ENCODE measurements at places on chromosomes 5 and 9. TPM values are rescaled to one million over a fixed set of nuclear protein-coding genes. Genes with fewer than 3 reads are reported as not detected.

The ITK gene
- total RNA-seq, result under 0.01 TPM

The FCN2 gene
- total RNA-seq, result not detected

The CYFIP2 gene
- 2.5 TPM for total RNA-seq

The ANGPTL2 gene
- total RNA-seq, result 64.2 TPM

The PRKAA1 gene
- 113 TPM for total RNA-seq

The NOTCH1 gene
- 11.6 TPM for total RNA-seq

The SERINC5 gene
- 25.1 TPM for total RNA-seq

The PCA3 gene
- 0.65 TPM for total RNA-seq

The ZCCHC9 gene
- 35.8 TPM for total RNA-seq

The PCDHGA7 gene
- 10.6 TPM for total RNA-seq

The ACSL6 gene
- not detected for total RNA-seq

The PCDHA10 gene
- total RNA-seq, result 0.54 TPM

The SLC6A18 gene
- total RNA-seq, result not detected

The CCNO gene
- total RNA-seq, result 2.0 TPM

The PMPCA gene
- total RNA-seq, result 37.2 TPM

The PTPN3 gene
- total RNA-seq, result 9.5 TPM

The FOXD4L3 gene
- total RNA-seq, result not detected

The SLC36A3 gene
- not detected for total RNA-seq

The MARCHF3 gene
- 4.1 TPM for total RNA-seq

The PPP1R26 gene
- 6.3 TPM for total RNA-seq

The PHF24 gene
- 0.11 TPM for total RNA-seq

Data from articular chondrocyte of knee joint (primary cell).